ENCODE measurements at places on chromosomes 2 and 18.
A peak's percentile ranks its signal among the peaks of the same experiment; 100 is the strongest.

DNA sequence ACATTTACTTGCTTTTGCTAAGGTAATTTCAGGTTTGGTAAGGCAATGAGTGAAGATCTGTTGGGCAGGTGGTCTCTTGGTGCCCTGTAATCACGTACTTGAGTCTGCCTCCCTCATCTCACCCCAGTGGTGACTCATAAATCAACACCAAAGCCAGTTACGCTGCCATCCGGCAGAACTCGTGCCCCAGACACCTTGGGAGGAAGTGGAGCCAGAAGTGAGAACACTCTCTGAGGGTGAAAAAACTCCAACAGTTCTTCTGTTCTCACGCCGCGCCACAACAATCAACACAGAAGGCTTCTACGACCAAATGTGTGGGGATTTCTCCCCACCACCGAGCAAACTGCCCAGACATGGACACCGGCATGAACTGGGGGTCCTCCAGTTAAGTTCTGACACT lies 206.2 kb downstream of the ARL4C start:
- peak; percentile 71 for DNase-seq

- DNase-seq: no peak
Observed at GRCh38 chr2:29304399-29305060, 189.3 kb downstream of the CLIP4 start.

- DNase-seq: no peak
Observed at GRCh38 chr2:57760381-57760801, 286.2 kb upstream of the VRK2 start.

GRCh38 chr18:69205925-69206324 lies 194.8 kb upstream of the DOK6 start:
- no peak for DNase-seq

- DNase-seq: no peak
Observed at GRCh38 chr2:16012626-16013358, 72.4 kb downstream of the MYCN start.

DNA sequence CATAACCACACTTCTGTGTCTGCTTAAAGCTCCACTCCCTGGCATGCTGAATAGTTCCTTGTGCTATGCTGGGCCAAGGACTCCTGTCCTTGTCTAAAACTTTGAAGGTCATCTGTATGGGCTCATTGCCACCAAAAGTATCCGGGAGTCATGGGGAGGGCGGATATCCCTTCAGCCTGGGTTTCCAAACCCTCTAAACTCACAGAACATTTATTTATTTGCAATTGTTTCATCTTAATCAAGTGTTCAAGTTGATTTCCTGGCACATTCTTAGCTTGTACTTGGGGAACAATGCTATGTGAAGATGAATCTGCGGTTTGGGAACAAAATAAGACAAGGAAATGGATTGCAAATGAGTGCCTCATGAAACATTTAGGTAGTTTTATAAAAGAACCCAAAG lies 1.8 kb downstream of the NOSTRIN start:
- DNase-seq: no peak

DNA sequence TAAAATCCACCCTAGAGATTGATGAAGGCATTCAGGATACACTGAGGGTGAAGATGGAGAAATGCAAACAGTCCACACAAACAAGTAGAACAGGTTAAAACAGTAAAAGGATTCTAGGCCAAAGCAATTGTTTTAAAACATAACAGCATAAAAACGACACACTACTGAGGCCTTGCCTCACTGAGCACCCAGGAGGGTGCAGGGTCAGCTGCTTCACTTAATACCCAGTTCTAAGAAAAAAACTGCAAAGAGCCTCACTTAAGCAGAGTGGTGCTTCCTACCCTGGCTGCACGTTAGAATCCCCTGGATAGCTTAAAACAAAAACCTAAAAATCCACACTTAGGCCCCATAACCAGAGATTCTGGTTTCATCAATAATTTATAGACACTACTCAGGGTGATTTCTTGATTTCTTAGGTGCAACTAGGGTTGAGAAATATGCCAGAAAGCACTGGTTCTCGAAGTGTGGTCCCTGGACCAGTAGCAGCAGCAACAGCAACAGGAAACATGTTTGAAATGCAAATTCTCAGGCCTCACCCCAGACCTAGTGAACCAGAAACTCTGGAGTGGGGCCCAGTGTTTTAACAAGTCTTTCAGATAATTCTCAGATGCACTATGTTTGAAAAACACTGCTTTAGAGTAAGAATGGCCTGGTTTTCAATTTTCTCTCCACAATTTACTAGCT lies 279.1 kb downstream of the ZEB2 start:
- no peak for DNase-seq

DNA sequence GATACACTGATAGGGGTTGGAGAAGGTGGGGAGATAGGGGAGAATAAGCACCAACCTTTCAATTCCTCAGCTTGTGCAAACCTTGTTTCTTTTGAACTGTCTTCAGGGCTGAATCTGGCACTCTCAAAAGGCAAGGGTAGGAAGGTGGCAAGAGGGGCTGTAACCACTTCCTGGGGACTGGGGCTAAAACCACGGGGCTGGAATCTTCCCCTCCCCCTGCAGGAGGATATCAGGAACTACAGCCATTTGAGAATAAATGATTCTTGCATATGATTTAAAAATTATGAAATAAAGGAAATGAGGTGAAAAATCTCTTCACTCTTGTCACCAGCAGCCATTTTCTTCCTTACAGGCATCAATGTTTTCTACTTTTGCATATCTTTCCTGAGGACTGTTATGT lies 50.8 kb downstream of the ATOH8 start:
- no peak for DNase-seq

GRCh38 chr2:38763228-38763627 lies 12.1 kb upstream of the SRSF7 start:
- DNase-seq: no peak

- no peak for DNase-seq
Observed at GRCh38 chr18:8367217-8367988, 241.8 kb upstream of the RAB12 start.

GRCh38 chr2:136116813-136117390 lies 1.0 kb downstream of the CXCR4 start:
- peak; percentile 45 for DNase-seq

DNA sequence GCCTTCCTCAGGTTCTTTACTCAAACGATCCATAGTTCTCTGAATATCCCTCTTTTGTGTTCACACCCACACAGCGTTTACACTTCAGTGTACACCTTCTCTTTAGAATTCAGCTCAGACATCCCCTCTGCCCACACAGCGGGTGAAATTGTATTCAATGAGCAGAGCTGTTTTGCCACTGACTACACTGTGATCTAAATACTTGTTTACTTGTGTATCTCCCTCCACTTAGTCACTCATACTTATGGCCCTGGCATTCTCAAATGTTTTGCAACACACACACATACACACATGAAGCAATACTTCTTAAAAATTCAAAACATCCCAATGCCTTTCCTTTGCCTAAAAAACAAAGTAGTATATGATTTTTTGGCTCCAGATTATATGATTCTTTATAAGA lies 297.1 kb downstream of the TMX3 start:
- DNase-seq: no peak
